ENCODE measurements at places on chromosomes 1 and 21.

- no peak for DNase-seq
These were observed 228.7 kb downstream of the C1orf94 start for GRCh38 chr1:34405266-34405959.

DNA sequence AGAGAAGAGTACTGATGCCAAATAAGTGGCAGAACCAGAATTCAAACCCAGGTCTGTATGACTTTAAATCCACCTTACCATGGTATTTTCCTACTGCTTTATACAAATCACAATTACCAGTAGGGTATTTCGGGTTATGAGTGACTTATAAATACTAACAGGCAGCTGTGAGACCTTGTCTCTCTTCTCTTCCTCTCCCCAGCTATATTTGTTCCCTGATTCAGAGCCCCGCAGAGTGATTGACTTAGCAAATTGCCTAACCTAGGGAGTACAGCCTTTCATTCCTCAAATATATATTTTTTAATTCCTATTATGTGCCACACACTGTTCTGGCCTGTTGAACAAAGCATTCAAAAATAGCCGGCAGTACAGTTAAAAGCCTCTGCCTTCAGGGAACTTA is 168.0 kb downstream of the CLEC20A start:
- DNase-seq: no peak

- no peak for DNase-seq
These were observed 187.5 kb downstream of the ADSS2 start for GRCh38 chr1:244264163-244264562.

DNA sequence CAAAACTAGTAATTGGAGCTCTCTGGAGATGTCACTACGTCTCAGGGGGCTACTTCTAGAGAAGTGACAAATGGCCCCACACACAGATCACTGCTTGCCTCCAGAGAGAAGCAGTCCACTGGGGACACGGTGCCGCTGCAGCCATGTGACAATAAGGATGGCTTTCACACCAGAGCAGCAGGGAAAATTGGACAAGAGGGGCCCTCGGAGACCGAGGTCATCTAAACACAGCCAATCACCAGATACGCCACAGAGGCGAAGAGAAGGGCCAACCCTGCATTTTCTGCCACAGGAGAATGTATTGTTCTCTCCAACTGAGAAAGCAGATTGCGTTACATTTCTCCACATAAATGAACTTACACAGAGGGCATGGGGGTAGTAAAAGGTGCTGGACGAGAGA is 51.2 kb upstream of the TIAM1 start:
- DNase-seq: no peak

- DNase-seq: no peak
These were observed 7.9 kb upstream of the AK5 start for GRCh38 chr1:77273891-77274290.

DNA sequence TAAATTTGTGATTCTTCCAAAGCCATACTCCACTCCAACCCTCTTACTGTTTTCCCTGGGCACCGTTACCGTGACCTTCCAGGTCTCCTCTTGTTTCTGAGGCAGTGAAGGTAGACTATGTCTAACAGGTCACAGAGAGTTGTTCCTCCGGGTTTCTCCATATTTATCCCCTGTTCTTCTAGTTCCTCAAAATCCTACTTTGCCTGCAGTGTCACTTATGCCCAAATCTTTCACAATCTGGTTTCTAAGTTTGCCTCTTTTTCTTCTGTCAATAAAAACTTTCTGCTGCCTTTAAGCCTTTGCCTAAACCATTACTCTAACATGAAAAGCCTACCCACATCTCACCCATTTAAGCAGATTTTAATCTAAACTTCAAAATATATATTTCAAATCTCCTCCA is 87.7 kb downstream of the C4BPA start:
- DNase-seq: no peak

GRCh38 chr1:27519331-27520258 is 29.6 kb upstream of the WASF2 start:
- peak; percentile 19 for DNase-seq

GRCh38 chr21:39489380-39489924 is 37.7 kb downstream of the SH3BGR start:
- no peak for DNase-seq

DNA sequence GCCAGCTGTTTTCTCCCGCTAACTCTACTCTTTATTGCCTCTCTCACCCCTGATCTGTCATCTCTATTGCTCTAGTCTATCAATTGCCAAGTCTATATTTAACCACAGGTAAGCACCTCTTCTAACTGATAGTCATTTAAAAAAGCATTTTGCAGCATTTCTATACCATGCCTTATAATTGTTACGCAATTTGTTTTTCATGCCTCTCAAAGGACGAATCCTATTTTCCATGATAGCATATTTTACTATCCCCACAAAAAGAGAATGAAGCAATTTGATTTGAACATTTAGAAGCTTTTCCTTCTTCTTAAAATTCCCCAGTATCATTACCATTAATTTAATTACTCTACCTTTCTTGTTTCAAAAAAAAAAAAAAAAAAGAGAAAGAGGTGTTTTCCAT is 432.8 kb upstream of the ZP4 start:
- no peak for DNase-seq

- DNase-seq: no peak
These were observed 715.7 kb upstream of the ZP4 start for GRCh38 chr1:238606457-238606856.

DNA sequence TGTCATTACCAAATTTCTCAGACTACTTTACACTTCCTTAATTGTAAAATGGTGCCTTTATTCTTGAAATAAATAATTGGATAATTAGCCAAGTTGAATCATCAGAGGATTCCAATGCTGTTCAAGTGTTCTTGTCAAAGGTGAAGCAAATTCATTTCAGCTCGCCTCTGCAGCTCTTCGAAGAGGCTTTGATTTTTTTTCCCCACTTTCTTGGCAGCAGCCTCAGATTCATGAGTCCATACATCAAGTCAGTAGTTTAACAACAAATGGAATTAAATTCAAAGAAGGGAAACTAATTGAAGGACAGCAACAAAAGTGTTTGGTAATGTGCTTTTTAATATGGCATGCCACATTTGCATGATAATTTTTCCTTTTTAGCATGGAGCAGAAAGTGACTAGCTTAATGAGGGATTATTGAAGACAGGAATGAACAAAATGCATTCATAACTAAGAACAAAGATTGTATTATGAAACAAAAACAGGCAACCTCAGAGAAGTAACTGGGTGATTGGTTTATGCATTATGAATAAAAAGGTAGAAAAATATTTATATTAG is 239.0 kb downstream of the USH2A start:
- no peak for DNase-seq

DNA sequence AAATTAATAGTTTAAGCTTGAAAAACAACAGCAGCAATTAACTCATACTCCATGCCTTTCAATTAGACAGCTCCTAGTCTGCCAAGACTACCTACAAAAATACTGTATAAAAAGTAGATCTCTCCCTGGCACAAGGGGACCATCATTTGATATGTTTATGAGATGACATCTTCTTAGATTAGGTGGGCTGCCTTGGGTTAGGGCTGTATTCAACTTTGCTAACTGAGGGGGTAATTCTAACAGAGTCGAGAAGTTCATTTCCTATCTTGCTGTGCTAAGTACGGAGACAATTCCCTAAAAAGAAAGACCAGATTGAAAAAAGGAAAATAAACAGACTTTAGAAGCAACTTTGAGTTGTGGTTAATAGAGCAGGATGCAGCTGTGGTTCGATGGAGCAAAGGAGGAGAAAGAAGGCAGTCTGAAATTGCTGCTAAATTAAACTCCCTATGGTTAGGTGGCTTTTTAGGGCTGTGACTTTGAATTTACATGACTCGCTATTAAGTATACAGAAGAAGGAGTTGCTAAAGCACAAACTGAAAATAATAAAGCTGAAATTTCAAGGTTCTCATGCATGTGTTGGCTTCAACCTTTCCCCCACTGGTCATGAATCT is 75.4 kb downstream of the CDC7 start:
- DNase-seq: no peak

DNA sequence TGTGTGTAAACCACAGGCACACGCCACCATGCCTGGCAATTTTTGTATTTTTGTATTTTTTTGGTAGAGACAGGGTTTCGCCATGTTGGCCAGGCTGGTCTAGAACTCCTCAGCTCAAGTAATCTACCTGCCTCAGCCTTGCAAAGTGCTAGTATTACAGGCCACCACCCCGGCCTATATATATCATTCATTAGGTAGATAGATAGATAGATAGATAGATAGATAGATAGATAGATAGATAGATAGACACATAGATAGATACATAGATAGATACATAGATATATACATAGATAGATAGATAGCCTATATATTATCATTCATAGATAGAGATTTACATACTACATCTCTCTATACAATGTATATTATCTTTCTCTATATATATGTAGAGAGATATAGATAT is 46.0 kb downstream of the VANGL1 start:
- no peak for DNase-seq

- DNase-seq: no peak
These were observed 5.2 kb downstream of the FCGR2A start for GRCh38 chr1:161510477-161510876.

- no peak for DNase-seq
These were observed 3.8 kb upstream of the SSU72 start for GRCh38 chr1:1578371-1578940.

DNA sequence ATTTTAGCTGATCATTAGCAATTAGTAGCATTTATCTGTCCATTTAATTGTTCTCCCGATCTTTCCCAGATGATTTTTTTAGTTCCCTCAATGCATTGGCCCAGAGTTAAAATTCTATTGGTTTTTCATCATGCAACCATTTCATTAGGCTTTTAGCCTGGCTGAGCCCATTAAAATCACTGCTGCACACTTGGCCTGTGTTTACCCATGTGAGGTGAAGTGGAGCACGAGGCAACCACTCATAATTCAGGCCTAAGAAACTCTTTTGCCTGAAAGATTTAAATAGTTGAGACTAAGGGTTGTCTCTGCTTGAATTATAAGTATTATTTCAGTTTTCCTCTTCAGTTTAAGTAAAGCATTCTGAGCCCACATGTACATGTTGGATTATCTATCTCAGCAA is 889.0 kb upstream of the ADGRL4 start:
- DNase-seq: no peak

- no peak for DNase-seq
These were observed 270.1 kb downstream of the USH2A start for GRCh38 chr1:216153130-216153529.

- DNase-seq: no peak
These were observed 36.0 kb downstream of the EBNA1BP2 start for GRCh38 chr1:43135857-43136781.

DNA sequence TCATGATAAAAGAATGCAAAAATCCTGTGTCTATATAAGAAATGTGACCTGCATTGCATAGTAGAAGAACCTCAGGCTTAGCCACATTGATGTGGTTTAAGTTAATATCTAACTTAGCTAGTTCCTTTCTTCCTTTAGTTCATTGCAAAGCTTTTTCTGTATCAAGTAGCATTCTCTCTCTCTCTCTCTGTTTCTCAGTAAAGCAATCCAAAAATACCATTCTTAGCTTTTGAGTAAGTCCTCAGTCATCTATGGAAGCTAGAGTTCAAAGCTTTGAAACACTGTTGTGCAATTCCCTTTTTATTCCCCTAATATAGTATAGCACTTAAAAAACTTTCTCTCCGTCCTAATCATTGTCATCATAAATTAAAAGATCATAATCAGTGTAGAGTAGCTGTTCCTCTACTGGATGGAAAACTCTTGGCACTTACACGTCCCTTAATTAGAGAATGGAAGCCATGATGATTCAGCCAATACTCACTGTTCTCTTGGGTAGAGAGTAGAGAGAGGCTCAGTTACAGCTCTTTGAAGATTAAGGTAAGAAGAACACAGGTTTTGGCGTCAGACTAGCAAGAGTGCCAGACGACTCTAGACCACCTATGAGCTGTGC is 350.3 kb upstream of the LYPLAL1 start:
- no peak for DNase-seq

DNA sequence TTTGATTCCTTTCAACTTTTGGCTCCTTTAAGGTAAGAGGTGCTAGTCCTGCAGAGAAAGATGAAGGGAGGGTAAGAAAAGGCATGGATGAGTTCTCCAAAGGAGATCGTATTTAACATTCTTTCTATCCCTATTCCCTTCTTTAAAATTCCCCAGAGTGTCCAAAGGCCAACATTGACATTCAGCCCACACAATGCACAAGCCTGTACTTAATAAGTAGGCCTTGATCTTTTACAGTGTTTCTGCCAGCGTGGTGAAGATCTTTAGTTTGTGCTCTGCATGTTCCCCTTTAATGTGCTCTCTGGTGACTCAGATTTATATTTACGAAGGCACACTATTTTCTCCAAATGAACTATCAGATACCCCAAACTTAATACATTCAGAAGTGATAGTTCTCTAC is 582.5 kb upstream of the RGS18 start:
- no peak for DNase-seq

DNA sequence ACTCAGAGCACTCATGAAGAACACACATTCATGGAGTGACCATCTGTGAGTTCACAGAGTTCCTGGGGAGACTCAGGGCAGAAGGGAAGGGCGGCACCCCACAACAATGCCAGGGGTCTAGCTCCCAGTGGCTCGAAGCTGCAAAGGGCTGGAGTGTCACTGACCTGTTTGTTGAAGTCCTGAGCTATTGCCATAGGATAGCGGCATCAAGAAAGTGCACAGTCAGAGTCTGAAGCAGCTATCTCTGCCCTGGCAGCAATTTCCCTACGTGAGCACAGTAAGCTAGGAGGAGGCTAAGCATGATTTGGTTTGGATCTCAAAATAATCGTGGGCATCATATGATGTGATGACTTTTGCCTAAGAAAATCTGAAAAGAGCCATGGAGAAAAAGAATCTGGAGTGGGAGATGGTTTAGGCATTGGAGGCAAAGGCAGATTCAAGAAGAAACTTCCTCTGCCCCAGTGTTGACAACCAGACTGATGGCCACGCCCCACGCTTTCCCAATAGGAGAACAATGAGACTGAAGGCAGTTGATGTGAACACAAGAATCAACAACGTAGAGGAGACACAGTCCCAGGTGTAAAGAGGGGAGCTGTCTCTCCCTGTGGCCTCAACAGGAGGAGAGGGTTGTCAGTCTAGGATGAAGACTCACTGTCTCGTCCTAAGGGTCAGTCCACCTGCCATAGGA is 100.0 kb upstream of the SLC25A33 start:
- DNase-seq: no peak

- DNase-seq: no peak
These were observed 93.5 kb downstream of the NAV1 start for GRCh38 chr1:201632364-201632952.

DNA sequence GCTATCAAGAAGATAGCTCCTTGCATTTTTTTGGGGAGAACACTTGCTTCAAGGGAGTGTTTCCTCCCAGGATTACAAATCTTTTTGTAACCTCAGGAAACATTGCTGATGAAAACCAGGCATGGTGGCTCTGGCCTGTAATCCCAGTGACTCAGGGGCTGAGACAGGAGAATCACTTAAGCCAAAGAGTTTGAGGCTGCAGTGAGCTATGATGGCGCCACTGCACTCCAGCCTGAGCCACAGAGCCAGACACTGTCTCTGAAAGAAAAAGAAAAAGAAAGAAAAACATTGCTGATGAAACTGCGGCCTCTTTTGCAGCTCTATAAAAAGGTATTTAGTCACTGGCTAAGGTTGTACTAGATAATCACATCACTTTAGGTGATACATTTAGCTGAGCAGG is 7.3 kb downstream of the RNU1-2 start:
- no peak for DNase-seq

Data from CD4-positive, alpha-beta T cell (primary cell).